ENCODE measurements at places on chromosomes 12 and 14.
A peak's percentile ranks its signal among the peaks of the same experiment; 100 is the strongest.

- DNase-seq: peak; percentile 19
Measured at GRCh38 chr12:96099986-96100385, 64.6 kb upstream of the LTA4H start.

- DNase-seq: no peak
Measured at GRCh38 chr14:75450381-75451276, 22.8 kb downstream of the JDP2 start.

GRCh38 chr12:47314996-47315395 is 235.2 kb upstream of the AMIGO2 start:
- no peak for DNase-seq

GRCh38 chr14:50756300-50756699 is 74.7 kb downstream of the NIN start:
- DNase-seq: no peak

DNA sequence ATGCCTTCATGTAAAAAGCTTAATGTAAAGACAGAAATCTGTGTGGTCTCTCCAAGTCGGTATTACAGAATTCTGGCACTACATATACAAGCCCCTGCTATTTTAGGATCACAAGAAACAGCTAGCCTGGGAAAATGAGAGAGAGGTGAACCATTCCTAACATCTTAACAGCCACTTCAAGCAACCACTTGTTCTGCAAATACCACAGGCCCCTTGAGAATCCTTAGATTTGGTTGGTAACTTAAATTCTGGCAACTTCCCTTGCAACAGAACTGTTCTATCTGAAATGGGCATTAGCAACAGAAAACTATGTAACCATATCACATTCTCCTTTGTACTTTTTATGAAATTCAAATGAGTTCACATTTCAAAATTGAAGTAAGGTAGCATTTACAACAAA is 68.5 kb downstream of the SPPL3 start:
- no peak for DNase-seq

- no peak for DNase-seq
Measured at GRCh38 chr12:8905546-8905945, 8.8 kb upstream of the PHC1 start.

GRCh38 chr14:35534873-35535482 is 1.0 kb downstream of the INSM2 start:
- DNase-seq: peak; percentile 53

DNA sequence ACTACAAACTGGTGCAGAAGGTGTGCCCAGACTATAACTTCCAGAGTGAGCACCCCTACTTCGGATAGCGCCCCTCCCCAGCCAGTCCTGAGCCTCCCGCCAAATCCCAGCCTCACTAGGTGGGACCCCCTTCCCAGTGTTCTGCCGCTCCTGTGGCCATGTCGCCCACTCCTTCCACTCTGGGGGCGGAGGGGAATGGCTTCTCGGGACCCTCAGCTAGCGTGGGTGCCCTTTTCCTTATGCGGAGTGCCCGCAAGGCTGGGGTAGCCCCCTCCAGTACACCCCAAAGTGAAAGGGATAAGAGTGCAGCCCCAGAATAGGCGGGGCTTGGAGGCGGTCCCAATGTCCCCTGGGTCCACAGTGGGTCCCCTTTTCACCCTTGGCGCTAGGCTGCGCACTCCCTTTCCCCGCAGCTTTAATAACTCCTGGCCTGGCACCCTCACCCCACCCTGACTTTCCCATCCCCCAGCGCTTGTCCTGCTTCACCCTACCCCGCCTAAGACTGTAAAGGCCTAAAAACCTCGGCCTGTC is 3.8 kb upstream of the SHMT2 start:
- no peak for DNase-seq

DNA sequence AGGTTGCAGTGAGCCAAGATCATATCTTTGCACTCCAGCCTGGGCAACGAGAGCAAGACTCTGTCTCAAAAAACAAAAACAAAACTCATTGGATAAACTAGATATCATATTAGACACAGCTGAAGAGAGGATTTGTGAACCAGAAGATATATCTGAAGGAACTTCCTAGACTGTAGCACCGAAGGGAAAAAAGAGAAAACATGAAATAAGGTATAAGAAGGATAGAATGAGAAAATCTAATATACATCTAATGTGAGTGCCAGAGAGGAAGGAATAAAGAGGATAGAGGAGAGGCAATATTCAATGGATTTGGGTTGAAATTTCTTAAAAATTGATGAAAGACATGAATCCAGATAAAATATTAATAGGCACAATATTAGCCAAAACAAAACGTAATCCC is 22.5 kb downstream of the TMPRSS12 start:
- DNase-seq: no peak

GRCh38 chr12:29396774-29397173 is 15.8 kb upstream of the ERGIC2 start:
- DNase-seq: no peak

- no peak for DNase-seq
Measured at GRCh38 chr12:39406262-39406661, 36.7 kb downstream of the KIF21A start.

DNA sequence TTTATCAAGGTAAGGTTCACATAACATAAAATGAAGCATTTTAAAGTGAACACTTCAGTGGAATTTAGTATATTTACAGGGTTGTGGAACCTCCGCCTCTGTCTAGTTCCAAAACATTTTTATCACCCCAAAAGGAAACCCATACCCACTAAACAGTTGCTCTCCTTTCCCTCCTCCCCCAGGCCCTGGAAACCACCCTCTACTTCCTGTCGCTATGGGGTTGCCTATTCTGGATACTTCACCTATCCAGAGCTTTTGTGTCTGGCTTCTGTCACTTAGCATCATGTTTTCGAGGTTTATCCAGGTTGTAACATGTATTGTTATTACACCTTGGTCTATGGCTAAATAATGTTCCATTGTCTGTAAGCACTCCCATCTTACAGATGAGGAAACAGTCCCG is 27.7 kb upstream of the ZFP36L1 start:
- DNase-seq: peak; percentile 74

DNA sequence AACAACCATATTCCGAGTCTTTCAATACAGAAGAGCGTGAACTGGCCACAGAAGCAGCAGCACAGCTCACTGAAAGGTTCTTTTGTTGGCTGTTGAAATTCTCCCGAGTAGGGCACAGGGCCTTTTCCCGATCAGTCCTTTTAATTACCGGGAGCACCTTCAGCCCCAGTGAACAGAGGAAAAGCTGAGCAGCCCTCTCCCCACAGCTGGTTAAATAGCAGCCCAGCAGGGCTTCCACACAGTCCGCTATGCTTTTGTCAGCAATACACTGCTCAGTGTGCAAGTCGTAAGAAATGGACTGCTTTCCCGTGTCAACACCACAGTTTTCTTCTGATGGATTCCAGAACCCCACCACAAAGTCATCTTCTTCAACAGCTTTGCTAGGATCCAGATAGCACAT is 61.3 kb downstream of the DICER1 start:
- no peak for DNase-seq

DNA sequence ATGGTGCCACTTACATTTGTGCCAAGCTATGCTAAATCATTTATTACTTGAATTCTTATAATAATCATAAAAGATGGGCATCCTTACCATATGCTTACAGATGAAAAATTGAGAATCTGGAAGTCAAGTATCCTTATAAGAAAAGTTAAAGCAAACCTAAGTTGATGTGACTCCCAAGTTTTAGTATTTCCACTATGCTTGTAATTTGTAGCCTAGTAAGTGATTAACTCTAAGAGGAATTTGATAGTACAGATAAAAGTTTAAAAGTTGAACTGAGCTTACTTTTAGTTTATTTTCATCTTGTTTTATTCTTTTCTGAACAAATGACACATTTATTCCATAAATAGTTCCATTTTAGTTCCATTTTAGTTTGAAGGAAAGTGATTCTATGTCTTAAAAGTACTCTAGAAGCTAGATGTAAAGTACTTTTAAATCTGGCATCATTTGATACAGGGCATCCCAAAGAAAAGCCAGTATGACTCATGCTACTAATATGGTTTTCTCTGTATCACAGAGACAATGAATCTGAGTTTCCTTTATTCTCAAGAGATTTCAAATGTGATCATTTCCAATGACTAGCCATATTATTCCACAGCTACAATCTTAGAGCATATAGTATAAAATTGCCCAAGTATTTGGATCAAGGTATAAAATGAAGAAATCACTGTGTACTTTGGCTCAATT is 596.0 kb downstream of the SLC16A7 start:
- DNase-seq: no peak

DNA sequence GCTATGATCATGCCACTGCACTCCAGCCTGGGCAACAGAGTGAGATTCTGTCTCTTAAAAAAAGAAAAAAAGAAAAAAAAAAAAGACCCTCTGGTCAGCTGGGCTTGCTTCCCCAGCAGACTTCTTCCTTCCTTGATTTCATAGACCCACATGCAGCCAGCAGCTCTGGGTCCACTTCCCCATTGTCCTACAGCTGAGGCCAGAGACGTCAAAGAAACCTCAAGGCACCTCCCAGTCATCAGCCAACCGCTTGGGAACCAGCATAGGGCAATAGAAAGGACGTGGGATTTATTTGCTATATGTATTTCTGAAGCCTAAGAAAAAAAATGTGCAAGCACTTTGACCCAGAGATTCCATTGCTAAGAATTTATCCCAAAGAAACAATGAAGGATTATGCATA is 35.4 kb upstream of the SPPL3 start:
- DNase-seq: no peak

DNA sequence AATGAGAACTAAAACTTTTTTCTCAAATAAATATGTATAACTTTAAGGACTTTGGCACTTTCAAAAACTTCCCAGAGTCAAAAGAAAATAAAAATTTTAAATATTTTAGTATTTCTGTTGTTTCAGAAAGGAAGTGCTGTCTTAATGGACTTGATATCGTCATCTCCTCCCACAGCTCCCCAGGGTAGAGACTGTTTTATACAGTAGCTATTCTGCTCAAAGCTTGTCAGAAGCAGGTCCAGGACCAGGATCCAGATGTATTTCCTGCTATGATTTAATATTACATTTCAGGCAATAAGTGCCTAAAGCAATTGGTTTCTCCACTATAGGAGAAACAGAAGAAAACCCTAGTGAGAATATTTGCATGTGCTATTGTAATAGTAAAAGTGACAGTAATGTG is 218.5 kb upstream of the G2E3 start:
- DNase-seq: no peak

GRCh38 chr14:29045237-29045636 is 278.6 kb downstream of the FOXG1 start:
- DNase-seq: no peak

GRCh38 chr12:114302117-114302516 is 103.8 kb downstream of the TBX5 start:
- DNase-seq: no peak

- DNase-seq: no peak
Measured at GRCh38 chr14:35617500-35617899, 83.5 kb downstream of the INSM2 start.

- no peak for DNase-seq
Measured at GRCh38 chr12:13390381-13390861, 193.9 kb downstream of the EMP1 start.

DNA sequence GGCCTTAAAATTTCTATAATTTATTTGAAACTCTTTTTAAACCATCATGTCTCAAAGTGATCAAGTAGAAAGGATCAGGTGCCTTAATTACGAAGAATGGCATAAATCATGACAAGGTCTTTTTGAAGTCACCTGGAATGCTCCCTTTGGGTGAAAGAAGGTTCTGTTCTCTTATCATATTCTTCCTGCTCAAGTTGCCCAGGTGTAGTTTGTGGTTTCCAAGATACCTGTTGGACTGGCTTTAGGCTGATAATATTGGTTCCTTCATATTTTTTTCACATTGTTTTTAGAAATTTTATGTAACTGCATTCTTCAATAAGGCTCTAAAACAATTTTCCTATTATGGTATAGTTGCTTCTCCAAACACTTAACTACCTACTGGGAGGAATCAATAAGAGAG is 29.2 kb downstream of the RASSF3 start:
- no peak for DNase-seq

DNA sequence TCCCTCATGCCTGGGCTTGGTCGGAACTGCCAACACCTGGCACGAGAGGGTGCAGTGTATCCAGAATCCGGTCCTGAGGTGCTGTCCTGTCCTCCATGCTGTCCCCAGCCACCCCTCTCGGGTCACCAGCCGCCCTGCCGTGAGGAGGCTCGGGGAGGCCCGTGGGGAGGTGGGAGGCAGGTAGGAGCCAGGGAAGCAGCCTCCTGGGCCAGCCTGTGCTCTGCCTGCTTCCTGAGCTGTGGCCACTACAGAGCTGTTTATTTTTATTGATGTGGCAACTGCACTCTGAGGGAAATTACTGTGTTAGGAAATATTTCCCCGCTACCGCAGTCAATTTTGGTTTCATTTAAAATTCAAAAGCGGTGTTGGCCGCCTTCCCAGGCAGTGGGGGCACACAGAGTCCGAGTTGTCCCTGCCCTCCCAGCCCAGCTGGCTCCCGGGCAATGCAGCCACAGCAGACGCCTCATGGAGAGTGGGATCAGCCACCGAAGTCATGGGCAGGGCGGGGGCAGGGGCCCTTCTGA is 18.3 kb downstream of the NOC4L start:
- peak; percentile 43 for DNase-seq

- DNase-seq: no peak
Measured at GRCh38 chr12:52521175-52521567, 977 bp upstream of the KRT5 start.

- DNase-seq: no peak
Measured at GRCh38 chr14:103315941-103316340, 18.1 kb upstream of the EIF5 start.

DNA sequence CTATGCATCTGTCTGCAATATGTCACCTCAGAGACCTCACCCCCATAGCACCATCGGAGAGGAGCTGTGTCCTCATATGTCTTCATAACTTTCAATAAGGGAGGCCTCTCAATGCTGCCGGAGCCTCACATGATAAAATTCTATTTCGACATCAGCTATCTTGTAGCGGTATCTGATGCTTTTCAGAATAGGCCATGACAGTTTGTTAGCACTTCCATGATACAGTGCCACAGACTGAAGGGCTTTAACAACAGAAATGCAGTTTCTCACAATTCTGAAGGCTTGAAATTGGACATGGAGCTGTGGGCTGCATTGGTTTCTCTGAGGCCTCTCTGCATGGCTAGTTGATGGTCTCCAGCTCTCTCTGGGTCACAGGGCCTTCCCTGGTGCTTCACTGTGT is 125.0 kb upstream of the PZP start:
- DNase-seq: no peak
